Activated CD8-positive, alpha-beta memory T cell treated with anti-CD3 and anti-CD28 coated beads, Interleukin-2, amount 10 ng/mL, durations not matched to agents 7 days and 5 days (primary cell): ENCODE measurements at places on chromosomes 12 and 14. TPM values are rescaled to one million over a fixed set of nuclear protein-coding genes. Genes with fewer than 3 reads are reported as not detected.

DNA sequence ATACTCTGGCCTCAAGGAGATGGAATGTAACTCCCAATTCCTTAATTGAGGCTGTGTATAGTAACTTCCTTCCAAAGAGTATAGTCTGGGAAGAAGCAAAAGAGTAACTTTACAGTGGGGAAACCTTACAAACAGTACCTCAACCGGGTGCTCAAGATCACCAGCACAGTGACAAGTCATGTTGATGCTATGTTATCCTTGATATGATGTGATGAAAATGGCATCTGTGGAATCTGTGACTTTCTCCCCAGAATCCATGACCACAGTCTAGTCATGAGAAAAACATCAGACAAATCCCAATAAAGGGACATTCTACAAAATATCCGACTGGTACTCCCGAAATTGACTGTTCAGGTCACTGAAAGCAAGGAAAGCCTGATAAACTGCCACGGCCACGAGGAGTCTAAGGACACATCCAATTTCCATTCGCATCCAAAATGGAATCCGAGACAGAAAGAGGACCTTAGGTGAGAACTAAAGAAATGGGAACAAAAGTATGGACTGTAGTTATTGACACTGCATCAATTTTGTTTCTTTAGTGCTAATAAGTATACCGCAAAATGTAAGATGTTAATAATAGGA lies 97.3 kb upstream of the FRMD6 start:
- no peak for DNase-seq

DNA sequence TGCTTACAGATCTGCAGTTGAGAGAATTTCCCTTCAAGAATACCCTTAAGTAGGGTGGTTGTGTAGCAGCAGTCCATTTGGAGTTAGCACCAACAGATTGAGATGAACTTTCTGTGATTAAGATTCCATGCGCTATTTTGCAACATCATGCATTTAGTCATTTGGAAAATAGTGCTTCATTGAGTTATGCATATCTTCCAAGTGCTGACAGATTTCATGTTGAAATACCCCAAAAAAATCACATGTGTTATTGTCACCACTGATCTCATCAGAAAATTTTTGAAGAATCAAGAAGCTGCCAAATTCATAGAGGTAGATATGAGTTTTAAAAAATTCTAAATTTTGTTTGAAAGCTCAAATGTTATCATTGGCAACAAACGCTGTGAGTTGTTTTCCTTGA lies 35.5 kb upstream of the OSBPL8 start:
- no peak for DNase-seq

DNA sequence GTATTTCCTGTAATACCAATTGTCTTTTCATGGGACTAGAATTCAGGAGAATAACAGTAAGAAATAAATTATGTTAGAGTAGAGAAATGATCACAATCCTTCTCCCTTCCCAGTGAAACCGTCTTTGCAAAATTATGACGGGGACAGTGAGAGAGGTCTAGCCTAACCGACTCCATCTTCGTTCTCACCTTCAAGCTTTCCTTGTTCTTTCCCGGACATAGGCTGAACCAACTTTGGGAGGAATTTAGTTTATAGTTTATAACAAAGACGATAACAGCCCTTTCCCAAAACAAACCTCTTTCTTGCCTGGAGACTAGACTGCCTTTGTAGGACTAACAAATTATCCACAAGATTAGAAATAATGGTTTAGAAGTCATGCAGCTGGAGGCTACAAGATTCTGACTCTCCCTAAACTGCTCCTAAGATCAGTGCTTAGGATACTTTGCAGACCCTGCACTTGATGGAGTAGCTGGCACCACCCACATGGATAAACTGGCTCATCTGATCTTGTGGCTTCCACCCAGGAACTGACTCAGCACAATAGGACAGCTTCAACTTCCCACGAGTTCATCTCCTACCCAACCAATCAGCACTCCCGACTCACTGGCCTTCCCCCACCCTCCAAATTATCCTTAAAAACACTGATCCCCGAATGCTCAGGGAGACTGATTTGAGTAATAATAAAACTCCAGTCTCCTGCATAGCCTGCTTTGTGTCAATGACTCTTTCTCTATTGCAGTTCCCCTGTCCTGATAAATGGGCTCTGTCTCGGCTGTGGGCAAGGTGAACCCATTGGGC lies 521.2 kb upstream of the TBX3 start:
- no peak for DNase-seq

DNA sequence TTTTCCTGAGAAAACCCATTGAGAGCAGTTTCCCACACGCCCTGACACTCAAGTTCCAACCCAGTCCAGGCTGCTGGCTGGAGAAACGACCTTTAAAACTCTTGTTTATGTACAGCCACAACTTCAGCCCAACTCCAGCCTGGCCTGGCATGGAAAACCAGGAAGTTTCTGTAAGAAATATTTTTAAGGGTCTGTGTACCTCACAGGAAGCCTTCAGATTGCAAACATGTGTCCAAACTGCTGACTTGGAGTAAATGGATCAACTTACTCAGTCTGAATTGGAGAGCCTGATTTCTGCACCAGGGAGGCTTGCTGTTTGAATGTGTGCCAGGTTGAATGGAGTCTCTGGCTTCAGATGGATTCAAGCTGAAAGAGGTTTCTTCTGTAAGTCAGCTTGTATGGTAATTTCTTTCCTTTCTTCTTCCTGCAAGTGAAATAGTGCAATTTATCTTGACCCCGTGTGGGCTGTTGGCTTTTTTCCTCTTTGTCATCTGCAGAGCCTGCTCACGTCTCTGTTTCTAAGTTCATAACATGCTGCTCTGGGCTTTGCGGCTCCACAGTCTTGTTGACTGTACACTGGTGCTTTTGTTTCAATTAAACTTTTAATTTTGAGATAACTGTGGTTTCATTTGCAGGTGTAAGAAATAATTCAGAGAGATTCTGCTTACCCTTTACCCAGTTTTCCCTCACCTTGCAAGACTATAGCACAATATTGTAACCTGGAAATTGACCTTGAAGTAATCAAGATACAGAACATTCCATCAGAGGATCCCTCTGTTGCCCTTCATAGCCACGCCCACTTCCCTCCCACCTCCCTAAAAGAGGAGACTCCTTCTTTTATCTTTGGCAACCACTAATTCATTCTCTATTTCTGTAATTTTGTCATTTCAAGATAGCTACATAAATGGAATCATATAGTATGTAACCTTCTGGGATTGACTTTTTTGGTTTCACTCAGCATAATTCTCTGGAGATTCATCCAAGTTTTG lies 109.7 kb upstream of the PRMT8 start:
- DNase-seq = no peak

GRCh38 chr12:5276327-5276880 lies 155.5 kb upstream of the NTF3 start:
- DNase-seq = no peak

DNA sequence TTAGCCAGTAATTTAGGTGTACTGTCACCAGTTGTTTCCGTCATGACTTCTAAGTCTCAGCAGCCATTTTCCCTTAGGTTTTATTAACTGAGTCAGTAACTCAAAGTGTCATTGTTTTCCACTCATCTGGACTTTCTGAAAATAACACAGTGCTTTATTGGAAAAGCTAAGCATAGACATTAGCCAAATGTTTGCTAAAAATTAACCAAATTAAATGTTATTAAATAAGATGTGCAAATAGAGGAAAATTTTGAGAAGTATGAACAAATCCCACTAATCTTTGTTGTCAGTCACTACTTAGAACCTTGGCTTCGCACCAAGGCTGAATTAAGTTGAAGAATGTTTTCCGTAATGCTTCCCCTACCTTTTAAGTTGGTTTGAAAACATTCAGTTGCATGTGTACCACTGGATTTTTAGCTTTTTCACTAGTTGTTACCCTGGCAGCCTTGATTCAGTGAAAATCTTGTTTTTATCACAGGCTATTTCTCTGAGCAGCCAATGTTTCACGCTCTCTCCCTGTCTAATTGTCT lies 43.0 kb downstream of the BORCS5 start:
- no peak for DNase-seq

DNA sequence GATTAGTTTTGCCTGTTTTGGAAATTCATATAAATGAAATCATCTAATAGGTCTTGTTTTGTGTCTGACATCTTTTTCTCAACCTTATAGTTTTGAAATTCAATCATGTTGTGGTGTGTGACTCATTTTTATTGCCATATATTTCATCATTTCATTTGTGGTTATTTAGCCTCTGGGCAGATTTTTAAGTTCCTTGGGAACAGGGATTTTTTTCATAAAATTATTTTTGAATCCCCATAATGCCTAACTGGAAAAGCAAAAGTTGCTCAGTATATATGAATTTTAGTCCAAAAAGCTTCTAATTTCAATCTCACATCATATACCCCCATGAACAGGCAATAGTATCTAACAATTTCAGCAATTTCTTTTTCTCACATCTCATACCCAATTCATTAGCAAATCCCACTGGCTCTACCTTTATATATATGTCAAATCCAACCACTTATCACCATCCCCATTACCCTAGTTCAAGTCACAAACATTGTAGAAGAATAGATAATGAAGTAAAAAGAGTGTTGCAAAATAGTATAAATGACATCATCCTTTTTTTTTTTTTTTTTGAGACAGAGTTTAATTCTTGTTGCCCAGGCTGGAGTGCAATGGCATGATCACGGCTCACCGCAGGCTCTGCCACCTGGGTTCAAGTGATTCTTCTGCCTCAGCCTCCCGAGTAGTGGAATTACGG lies 2.6 kb upstream of the OR6J1 start:
- no peak for DNase-seq

GRCh38 chr14:57634335-57634734 lies 140.7 kb upstream of the CCDC198 start:
- DNase-seq = no peak

Gene TMEM119
- total RNA-seq = 0.16 TPM
